ENCODE measurements at places on chromosomes 3 and 15.

- DNase-seq: no peak
Measured at GRCh38 chr3:197189623-197190022, 108.8 kb downstream of the DLG1 start.

- DNase-seq: no peak
Measured at GRCh38 chr3:183189641-183190040, 27.1 kb upstream of the LAMP3 start.

DNA sequence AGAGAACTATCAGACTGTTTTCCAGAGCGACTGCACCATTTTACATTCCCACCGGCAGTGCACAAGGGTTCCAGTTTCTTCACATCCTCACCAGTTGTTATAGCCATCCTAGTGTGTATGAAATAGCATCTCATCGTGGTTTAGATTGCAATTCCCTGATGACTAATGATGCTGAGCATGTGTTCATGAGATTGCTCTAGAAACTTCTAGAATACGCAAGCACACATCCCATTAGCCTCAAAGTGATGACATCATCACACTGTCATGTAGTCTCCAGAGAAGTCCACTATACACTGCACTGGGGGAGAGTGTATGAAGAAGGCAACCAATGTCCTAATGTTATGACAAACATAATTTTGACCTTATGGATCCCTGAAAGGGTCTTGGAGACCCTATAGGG is 30.1 kb downstream of the FBLN2 start:
- DNase-seq: peak; percentile 83

DNA sequence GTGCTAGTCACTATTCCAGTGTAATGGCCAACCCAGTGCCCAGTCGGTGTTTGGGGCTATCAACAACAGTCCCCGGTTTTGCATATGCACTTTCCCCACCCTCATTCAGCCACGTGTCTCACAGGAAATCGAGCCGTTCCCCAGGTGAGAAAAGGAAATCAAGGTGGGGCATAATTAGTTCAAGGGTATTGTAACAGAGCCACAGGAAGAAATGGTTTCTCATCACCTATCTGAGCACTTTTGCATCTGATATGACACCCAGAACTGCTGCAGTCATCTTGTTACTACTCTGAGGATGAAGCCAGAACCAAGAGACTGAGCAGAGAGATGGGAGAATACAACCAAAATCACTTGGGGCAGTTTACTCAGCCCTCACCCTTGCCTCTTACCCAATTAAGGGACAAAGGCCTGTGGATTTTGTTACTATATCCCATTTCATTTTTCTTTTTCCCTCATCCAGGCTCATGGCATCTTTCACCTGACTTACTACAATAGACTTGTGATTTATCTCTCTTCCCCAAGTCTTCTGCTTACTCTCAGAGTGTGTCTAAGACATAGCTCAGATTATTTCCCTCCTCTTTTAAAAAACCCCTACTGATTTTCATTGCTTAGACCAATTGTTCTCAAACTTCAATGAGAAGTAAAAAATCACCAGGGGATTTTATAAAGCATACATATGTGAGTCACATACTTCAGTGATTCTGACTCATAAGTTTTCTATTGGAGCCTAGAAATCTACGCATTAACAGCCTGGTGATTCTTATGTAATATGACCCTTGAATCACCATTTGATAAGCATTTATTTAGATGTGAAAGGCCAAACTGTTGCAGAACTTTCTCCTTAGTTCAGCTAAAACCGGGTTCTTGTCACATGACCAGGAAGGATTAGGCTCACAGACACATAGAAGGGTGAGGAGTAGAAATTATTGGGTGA is 40.5 kb downstream of the TRAT1 start:
- DNase-seq: no peak

- DNase-seq: no peak
Measured at GRCh38 chr3:50226888-50227389, 9.1 kb upstream of the GNAI2 start.

GRCh38 chr3:150447084-150447483 is 39.0 kb downstream of the TSC22D2 start:
- DNase-seq: no peak

GRCh38 chr15:63258658-63259057 is 18.7 kb upstream of the APH1B start:
- DNase-seq: no peak

GRCh38 chr15:32802286-32802936 is 84.6 kb downstream of the GREM1 start:
- DNase-seq: peak; percentile 81

GRCh38 chr15:77186594-77187011 is 115.7 kb upstream of the TSPAN3 start:
- no peak for DNase-seq

DNA sequence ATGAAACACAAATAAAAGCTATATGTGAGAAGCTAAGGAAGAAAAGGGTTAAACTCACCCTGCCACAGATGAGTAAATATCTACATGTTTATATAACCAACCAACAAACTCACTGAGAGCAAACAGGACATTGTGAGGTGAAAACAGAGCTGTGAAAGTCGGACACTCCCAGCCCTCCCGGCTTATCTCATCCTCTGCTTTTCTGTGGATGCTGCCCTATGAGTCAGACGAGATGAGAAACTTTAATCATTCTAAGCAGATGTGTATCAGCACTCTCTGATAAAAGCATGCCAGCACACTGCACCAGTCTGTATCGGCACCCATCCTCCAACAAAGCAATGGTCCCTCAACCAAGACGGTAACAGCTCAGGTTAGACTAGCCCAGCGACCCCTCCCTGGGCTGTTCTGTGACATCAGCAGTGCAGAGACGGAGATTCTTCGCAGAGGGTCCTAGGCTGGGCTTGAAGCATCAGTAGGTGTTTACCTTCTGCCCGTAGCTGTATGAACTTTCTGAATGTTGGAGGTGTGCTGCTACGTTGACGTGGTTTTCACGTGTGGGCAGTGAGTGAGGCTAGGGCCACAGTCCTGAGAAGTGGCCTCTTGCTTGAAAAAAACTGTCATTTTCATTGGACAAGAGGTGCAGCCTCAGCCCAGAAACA is 119.8 kb upstream of the ALDH1A3 start:
- peak; percentile 55 for DNase-seq

DNA sequence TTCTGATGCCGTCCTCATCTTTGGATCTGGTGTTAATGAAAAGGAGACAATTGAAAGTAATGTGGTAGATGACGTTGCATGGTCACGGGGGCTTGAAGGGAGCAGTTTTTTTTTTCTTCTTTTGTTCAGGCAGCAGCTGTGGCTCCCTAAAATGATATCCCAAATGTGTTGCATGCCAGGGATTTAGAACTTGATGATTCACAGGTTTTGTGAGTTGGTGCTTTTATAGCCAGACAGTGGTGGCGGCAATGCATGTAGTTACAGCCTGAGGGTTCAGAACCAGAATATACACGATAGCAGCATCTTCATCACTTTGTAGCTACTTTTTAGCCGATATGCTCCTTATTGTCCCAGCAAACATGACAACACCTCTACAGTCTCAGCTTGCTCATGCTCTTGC is 133.4 kb downstream of the CHST2 start:
- DNase-seq: peak; percentile 43

GRCh38 chr3:80060664-80061063 is 292.9 kb upstream of the ROBO1 start:
- no peak for DNase-seq

GRCh38 chr3:187014417-187014864 is 84.1 kb downstream of the ST6GAL1 start:
- peak; percentile 24 for DNase-seq

DNA sequence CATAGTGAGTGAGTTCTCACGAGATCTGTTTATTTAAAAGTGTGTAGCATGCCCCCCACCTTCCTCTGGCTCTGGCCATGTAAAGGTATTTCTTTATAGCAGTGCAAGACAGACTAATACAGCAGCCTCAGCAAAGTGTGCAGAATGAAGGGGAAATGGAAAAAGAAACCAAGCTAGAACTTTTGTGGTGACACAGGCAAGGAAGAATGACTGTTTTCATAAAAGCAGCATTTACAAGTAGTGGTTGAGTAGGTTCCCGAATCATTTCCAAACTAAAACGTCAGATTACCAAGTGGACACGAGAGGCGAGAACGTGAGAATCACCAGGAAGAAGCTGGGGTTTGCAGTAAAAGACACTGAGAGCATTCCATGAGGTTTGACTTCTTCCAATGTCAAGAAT is 100.2 kb upstream of the AKAP13 start:
- DNase-seq: no peak

DNA sequence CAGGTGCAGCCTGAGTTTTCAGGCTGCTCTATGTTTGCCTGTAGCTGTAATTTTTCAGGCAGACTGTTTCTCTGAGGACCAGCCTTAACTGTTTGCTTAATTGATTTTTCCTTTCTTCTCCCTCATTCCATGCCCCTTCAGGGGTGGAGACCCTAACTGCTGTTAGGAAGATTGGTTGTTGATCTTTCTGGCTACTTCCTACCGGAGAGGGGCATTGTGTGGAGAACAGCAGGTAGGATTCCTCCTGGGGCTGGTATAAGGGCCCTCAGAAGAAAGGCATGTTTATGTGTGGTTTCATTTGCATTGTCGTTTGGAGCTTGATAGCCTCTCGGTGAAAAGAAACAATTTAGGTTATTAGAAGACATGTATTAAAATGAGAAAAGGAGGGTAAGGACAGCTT is 56.9 kb upstream of the GOLGA6L2 start:
- no peak for DNase-seq
